Small intestine (tissue), 16 donors: ENCODE measurements at places on chromosomes 4 and X. TPM values are rescaled to one million over a fixed set of nuclear protein-coding genes. Genes with fewer than 3 reads are reported as not detected.

GRCh38 chr4:5959211-5959982, 58.8 kb downstream of the C4orf50 start:
- H3K27ac ChIP-seq: no peak overlapping the region
- H3K27me3 ChIP-seq: no peaks in the 10 kb centered on the region
- H3K4me1 ChIP-seq: no peaks in the 10 kb centered on the region
- H3K4me3 ChIP-seq: no peak overlapping the region

DNA sequence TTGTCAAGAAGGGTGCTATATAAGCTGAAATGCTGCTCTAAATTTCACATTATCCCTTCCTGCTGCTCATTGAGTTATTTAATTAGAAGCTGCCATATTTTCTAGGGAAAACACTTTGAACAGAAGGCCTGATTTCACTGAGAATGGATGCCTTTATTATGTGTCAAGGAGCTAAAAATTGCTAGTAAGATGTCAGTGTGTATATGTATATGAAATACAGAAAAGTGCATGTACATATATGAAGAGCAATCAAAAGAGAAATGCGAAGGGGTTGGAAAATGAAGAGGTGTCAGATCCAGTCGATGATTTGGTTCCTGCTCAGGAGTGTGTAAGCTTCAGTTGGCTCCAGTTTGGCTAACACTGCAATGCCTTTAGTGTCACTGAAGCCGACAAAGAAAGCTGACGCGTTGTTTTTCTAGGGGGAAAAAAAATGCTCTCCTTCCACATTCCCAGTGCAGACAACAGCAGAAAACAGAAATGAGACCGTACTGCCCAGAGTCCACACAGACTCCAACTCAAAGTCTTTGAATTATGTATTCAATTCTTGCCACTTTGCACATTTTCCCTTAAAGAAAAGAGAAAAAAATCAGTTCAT, 154.2 kb downstream of the NHS start:
- no peaks in the 10 kb centered on the region for H3K27me3 ChIP-seq
- no peak overlapping the region for H3K27ac ChIP-seq
- peaks cover 9% of the 10 kb centered on the region for H3K4me1 ChIP-seq

DNA sequence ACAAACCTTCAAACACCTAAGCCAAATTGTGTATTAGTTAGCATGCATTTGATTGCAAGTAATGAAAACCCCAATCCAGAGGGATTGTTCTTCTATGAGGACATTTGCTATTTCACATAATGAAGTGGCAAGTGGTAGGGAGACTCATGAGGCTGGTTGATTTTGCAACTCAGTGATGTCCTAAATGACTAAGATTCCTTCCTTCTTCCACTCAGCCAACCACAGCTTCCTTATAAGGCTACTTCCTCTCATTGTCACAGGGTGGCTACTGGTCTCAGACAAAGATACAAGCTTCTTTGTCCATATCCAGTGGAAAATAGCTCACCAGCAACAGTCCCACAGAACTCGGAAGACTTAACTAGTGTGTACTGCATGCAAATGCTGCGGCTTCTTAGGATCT, 5.3 kb upstream of the OTC start:
- no peak overlapping the region for H3K4me3 ChIP-seq
- peaks cover 27% of the 10 kb centered on the region for H3K4me1 ChIP-seq
- DNase-seq: no peak

GRCh38 chr4:104866809-104867208, 279.9 kb upstream of the TET2 start:
- no peaks in the 10 kb centered on the region for H3K27me3 ChIP-seq
- H3K36me3 ChIP-seq: no peaks in the 10 kb centered on the region
- H3K4me3 ChIP-seq: no peak overlapping the region
- no peak overlapping the region for H3K27ac ChIP-seq
- H3K4me1 ChIP-seq: no peaks in the 10 kb centered on the region

DNA sequence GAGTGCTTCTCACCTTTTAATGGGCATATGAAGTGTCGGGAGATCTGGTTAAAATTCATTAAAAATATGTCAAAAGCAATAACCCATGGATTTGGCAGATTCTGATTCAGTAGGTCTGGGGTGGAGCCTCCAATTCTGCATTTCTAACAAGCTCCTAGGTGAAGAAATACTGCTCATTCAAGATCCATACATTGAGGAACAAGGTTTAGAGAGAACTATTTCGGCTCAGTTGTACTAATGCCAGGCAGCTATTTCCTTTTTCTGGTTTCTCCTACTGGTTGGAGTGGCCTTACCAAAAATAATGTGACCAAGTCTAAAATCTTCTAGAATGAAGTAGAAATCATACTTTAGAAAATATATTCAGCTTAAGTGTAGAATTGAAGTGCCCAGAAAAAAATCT, 117.5 kb downstream of the TSPAN7 start:
- H3K27me3 ChIP-seq: no peaks in the 10 kb centered on the region
- no peak for DNase-seq
- no peak overlapping the region for H3K4me3 ChIP-seq

GRCh38 chr4:158182736-158183135, 9.9 kb upstream of the GASK1B start:
- H3K36me3 ChIP-seq: peaks cover 5% of the 10 kb centered on the region
- H3K27ac ChIP-seq: no peak overlapping the region
- no peak overlapping the region for H3K4me3 ChIP-seq
- H3K4me1 ChIP-seq: no peaks in the 10 kb centered on the region
- no peak for DNase-seq

- H3K27me3 ChIP-seq: no peaks in the 10 kb centered on the region
- H3K4me3 ChIP-seq: peak overlapping the region; percentile 19
- H3K4me1 ChIP-seq: no peaks in the 10 kb centered on the region
- DNase-seq: peak; percentile 67
Observed at GRCh38 chrX:23902419-23902818, 5.3 kb downstream of the APOO start.

DNA sequence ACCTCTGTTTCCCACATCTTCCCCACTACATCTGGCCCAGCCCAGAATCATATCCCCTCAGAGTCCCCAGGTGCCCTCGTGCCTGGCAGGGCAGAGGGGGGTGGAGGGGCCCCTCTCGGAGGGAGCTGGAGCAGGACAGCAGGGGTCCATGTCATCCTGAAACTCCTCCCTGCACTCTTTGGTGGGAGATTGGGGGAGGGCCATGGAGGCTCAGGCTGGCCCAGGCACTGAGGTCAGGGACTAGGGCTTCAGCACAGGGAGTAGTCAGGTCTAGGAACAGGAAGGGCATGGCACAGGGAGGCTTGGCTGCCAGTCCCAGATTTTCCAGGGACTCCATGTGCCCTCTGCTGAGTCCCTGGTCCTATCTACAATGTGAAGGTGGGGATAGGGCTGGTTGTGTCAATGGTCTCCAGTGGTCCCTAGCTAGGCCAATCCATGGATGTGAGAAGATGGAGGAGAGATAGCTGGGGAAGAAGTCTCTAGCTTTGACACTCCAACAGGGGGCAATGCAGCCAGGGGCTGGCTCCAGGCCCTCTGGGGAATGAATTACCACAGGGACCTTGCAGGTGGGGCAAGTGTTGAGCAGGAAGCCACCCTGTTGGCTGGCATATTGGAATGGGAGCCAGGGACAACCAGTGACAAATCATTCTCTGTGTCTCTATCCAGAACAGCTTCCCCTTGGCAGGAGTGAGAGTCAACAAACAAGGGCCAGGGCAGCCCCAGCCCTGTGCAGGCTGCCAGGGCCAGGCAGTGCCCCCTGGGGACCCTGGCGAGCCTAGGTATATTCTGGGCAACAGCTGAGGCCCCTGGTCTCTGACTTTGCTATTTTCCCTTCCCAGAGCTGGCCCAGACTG, 154.4 kb downstream of the EFNB1 start:
- no peak overlapping the region for H3K27ac ChIP-seq
- H3K36me3 ChIP-seq: no peaks in the 10 kb centered on the region
- H3K4me3 ChIP-seq: no peak overlapping the region
- no peaks in the 10 kb centered on the region for H3K27me3 ChIP-seq

DNA sequence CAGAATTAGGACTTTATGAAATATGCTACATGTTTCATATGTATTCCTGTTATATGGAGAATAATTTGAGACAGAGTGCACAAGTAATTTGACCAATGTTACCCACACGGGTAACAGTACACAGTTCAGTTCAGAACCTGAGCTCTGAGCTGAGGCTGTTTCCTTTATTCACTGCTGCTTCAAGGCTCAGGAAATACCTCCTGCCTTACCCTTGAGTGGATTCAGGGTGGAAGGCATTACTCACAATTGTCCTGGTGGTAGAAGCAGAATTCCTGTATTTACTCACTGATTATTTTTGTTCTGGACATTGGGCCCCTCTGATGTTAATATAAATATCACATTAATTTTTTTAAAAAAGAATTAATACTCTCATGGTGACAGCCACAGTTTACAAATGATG, 73.5 kb upstream of the CAMK2D start:
- H3K36me3 ChIP-seq: no peaks in the 10 kb centered on the region
- H3K4me1 ChIP-seq: no peaks in the 10 kb centered on the region
- no peak overlapping the region for H3K27ac ChIP-seq
- no peak overlapping the region for H3K4me3 ChIP-seq
- no peak for DNase-seq
- no peaks in the 10 kb centered on the region for H3K27me3 ChIP-seq

DLG3 gene
- polyA plus RNA-seq: 22.2 TPM

ANK2 gene
- polyA plus RNA-seq: 8.1 TPM
